NCI-H1105 (cell line): ENCODE measurements at places on chromosomes 2 and 18.

DNA sequence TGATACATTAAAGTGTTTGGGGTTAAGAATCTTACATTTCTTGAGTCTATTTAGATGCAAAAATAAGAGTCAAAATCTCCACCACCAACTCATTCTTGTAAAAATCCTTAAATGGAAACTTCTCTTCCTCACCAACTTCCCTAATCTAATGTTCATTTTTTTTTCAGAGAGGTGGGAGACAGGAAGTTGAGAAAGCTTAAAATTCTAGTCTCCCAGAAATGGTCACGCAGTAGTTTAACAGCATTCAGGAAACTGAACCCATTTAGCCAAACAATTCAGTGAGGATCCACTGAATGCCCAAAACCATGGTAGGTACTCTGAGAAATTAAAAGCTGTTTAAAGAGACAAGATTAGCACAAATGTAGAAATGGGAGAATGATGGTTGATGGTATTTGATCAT is 69.0 kb downstream of the TXNL1 start:
- DNase-seq: no peak

- DNase-seq: no peak
Observed at GRCh38 chr2:86525421-86526340, 37.6 kb downstream of the CHMP3 start.

DNA sequence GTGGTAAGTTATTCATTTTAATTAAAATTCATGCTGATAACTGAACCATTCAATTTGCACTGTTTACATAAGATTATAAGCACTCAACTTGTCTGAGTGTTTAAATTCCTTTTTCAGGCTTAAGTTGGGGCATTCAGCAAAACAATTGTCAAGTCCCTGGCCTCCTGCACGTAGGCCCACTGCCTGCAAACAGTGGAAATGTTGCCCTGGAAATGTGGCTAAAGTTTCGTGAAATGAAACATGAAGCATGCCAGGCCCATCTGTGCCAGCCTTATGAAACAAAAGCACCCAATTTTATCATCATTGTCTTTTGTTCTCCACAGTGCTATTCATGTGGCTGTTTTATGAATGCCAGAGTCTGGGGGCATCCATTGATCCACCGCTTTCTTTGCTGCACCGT is 163.7 kb downstream of the PTGR3 start:
- no peak for DNase-seq

GRCh38 chr2:159080641-159081040 is 112.2 kb downstream of the TANC1 start:
- no peak for DNase-seq

DNA sequence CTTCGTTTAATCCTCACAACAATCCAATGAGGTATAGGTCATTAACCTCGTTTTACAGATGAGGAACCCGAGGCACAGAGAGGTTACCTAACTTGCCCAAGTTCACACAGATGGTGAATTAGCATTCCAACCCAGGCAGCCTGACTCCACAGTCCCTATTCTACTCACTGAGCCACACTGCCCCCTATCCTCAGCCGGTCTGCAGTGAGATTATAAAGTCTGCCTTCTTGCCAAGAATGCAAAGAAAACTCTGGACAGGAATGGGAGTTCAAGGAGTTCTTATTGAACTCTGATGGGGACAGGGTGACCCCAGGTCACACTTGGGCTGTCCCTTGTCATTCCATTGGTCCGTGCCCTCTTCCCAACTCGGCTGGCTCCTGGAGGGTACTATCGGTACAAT is 118.1 kb upstream of the MSH6 start:
- no peak for DNase-seq

- DNase-seq: no peak
Observed at GRCh38 chr18:74742573-74743243, 145.0 kb downstream of the ZNF407 start.

- peak; percentile 48 for DNase-seq
Observed at GRCh38 chr18:54444319-54444914, 86.7 kb downstream of the C18orf54 start.

DNA sequence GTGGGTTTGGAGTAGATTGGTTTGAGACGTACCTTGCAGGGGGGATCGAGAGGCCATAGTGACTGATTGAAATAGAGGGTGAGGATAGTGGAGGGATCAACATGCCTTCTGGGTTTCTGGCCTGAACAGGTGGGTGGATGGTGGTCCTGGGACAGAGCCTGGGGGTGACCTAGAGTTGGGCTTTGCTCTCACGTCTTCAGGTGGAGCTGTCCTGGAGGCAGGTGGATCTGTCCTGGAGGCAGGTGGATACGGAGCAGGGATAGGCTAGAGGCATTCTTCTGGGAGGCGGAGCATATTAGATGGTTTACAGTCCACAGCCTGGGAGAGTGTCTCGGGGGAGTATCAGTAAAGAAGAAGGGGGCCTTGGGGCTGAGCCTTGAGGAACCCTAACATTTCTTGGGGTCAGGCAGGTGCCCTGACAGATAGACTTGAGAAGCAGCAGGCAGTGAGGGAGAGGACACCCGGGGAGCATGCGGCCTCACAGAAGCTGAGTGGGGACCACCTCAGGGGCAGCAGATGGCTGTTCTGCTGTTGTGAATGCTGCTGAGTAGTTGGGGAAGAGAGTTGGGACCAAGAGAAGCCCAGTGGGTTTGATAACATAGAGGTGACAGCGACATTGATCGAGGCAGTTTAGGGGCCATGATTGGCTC is 1.6 kb downstream of the CAPN10 start:
- no peak for DNase-seq

DNA sequence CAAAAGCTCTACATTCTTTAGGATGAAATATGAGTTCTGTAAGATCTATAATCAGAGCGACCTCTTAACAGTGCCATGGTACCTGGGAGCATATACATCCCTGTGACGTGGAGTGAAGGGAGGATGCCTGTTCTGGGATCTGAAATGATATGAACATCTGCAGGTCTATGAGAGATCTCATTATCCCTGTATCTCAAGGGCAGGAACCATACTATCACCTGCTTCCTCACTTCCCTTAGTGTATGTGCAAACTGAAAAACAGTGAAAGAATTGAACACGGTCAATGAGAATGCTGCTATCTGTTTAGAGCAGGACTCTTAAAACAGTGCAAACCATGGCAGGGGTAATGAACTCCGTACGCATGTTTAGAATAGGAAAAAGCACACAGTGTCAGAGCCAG is 364.0 kb downstream of the LPIN1 start:
- DNase-seq: no peak

DNA sequence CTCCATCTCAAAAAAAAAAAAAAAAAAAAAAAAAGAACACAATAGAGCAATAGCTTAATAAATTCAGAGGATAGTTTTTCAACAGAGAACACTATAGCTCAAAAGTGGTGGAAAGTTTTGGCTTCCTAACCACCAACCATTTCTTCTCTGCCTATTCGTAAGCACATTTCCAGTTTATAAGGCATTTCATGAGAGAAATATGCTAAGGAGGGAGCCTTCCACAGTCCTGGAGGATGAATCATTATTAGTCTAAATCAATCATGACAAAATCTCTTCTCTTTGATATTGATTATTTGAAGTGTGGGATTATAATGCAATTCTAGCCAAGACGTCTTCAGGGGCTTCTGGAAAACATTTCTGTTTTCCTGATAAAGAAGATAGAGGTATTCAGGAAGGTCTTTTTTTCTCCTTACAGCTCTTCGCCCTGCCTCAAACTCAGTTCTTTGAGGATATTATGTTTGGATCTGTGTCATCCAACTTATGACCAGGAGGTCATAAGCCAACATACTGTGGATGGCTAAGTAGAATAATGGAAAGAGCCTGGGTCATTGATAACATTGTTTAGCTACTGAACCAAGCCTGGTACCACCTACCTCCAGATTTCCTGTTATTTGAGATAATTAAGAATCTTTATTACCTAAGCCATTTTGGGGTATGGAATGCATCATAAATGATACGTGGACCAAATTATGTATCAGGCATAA is 207.3 kb downstream of the TRIB2 start:
- DNase-seq: no peak

DNA sequence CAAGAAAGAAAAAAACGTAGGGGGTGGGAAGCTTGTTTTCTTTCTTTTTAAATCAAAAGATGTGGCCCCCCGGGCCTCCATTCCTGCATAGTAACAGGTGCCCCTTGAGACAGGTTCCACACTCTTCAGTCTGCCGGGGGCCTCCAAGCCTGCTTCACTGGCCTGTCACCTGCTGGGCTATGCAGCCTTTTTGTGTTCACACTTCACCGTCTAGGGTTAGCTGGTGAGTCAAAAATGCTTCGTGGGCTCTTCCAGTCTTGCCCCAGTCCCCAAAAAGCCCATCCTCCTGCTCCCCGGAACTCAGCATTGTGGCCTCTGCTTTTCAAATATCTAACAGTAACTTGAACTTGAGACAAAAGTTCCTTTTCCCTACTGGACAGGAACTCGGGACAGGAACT is 67.9 kb downstream of the POLR1A start:
- no peak for DNase-seq

DNA sequence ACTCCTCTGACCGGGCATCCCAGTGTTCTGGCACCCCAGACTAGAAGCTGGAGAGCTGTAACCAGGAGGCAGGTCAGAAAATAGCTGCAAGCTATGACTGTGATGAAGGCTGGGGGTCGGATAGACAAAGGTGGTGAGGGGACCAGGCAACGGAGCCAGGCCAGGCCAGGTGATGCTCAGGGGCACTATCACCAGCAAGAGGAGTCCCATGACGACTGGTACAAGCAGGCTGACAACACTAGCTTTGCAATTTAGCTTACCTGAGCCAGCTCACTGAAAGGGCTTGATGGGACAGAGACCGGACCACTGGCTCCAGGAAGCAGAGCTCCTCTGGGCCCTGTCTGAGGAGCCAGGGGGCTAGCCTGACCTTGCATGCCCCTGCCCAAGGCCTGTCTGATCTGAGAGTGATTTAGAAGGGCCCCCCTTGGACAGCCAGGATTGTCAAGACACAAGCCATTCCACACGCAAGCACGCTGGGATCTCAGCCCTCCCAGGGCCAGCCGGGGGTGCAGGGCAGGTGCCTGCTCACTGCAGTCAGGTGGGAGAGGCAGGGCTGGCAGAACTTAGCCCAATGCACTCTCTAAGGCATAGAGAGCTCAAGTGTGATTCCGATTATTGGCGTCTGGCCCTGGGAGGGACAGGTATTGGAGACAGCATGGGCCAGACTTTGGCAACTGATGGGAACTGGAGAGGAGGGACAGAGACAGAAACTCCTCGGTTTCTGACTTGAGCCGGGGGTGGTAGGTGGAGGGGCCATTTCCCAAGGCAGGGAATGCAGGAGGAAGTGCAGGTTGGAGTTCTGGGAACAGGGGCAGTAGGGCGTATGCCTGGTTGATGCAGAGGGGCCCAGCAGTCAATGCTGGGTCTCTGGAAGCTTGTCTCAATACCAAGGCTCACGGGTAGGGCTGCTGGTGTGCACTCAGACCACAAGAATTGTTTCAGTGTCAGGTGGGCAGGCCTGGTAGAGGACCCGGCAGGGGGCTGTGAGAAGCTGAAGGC is 47.7 kb downstream of the MYO7B start:
- DNase-seq: no peak

- DNase-seq: no peak
Observed at GRCh38 chr2:201999279-201999678, 34.4 kb upstream of the FZD7 start.

GRCh38 chr2:174145827-174146226 is 102.5 kb downstream of the OLA1 start:
- no peak for DNase-seq

DNA sequence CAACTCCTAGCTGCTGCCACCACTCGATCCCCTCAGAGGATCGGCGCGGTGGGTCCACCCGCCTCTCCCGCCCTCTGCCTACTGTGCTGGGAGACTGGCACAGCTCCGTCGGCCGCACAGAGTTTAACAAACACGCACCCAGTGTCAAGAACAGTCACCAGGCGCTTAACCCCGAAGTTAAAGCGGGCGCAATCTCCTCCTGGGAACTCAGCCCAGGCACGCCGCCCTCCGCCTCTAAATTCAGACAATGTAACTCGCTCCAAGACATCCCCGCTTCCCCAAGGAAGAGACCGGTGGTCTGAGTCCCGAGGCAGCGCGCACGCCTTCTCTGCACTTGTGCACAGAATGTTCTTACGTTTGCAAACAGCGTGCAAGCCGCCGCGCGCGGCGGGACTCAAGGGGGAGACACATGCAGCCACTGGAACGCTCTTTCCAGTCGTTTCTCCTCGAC is 533 bp downstream of the CXCR4 start:
- DNase-seq: peak; percentile 35

- peak; percentile 34 for DNase-seq
Observed at GRCh38 chr18:37476182-37476581, 89.4 kb downstream of the CELF4 start.

DNA sequence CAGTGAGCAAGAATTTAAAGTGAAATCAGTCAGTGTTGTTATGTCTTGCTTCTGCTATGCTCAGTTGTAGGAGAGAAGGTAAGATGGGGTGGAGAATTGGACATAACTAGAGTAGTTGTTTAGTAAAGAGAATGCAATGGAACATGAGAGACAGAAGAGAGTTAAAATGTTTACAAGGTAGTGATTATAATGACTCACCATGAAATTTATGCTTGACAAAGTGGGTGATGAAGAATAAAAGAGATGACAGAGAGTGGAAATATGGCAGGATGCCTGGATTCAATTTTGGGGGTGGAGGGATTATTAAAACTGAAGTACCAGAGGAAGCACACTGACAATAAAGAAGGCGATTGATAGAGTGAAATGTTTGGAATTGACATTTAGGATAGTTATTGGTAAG is 10.6 kb downstream of the SCG2 start:
- DNase-seq: peak; percentile 70

- DNase-seq: no peak
Observed at GRCh38 chr2:64493788-64494187, 30.3 kb upstream of the AFTPH start.
